Cardiac atrium fibroblast (primary cell): ENCODE measurements at places on chromosomes 4 and X. TPM values are rescaled to one million over a fixed set of nuclear protein-coding genes. Genes with fewer than 3 reads are reported as not detected.

The USP17L22 gene
- not detected in 2 replicates for total RNA-seq

The RBM47 gene
- 0.54 and 2.4 TPM in 2 replicates for total RNA-seq

The RTL9 gene
- 3.1 and 11.2 TPM in 2 replicates for total RNA-seq

The IL13RA2 gene
- total RNA-seq: 5.2 and 13.1 TPM in 2 replicates

The CXCR3 gene
- total RNA-seq: not detected in 2 replicates

The F8A3 gene
- total RNA-seq: 9.4 and 11.0 TPM in 2 replicates

The FABP2 gene
- total RNA-seq: not detected in 2 replicates

The KLHL2 gene
- 5.5 and 8.8 TPM in 2 replicates for total RNA-seq

The SGMS2 gene
- total RNA-seq: 97.8 and 143 TPM in 2 replicates

The TEX13B gene
- total RNA-seq: not detected in 2 replicates

The CT45A1 gene
- not detected in 2 replicates for total RNA-seq

The AKAP4 gene
- not detected in 2 replicates for total RNA-seq

The TCEAL9 gene
- 137 and 150 TPM in 2 replicates for total RNA-seq

The PAGE1 gene
- not detected in 2 replicates for total RNA-seq
